ENCODE measurements at places on chromosomes 16 and 17.

DNA sequence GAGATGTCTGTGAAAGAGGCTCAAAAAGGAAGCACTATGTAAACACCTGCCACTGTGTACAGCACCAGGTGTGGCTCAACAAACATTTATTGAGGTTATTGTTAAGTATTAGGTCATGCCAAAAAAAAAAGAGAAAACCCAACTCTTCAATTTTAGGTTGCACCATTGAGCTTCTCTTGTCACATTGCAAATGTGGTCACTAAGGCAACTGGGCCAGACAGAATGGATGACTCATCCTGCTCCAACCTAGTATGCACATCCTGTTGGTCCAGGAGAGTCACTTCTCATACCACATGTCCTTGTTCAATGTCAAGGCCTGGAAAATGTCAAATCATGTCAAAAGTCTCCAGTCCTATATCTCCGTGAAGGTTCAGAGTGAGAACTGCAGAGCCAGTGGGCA lies 25.0 kb downstream of the HOXB1 start:
- DNase-seq = no peak

DNA sequence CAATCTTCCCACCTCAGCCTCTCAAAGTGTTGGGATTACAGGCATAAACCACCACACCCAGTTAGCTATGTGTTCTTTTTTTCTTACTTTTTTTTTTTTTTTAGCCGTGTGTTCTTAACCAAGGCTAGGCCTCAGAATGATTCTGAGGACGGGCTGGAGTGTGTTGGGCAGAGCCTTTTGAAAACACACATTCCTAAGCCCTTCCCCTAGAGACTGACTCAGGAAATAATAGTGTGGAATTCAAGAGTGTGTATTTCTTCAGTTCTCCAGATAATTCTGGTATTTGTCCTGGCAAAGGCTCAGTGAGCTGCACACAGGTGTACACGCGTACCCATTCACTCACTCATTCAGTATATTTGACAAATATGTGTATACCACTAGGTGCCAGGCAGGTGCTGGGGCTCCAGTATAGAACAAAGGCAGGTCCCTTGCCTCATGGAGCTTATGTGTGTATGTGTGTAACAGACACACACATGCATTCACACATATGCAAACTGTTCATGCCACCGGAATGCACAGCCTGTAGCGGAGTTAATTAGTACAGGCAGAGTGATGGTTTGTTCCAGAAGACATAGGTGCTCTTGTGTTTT lies 19.4 kb upstream of the NFATC3 start:
- DNase-seq = no peak

GRCh38 chr17:4206962-4207361 lies 56.8 kb downstream of the ANKFY1 start:
- no peak for DNase-seq

GRCh38 chr16:6643080-6643686 lies 689.5 kb upstream of the RBFOX1 start:
- DNase-seq = peak; percentile 35

GRCh38 chr17:34368196-34368945 lies 5.3 kb upstream of the CCL1 start:
- DNase-seq = no peak

- no peak for DNase-seq
Observed at GRCh38 chr17:56756536-56756935, 77.2 kb downstream of the C17orf67 start.

- no peak for DNase-seq
Observed at GRCh38 chr17:39871801-39872200, 3.8 kb downstream of the ZPBP2 start.

DNA sequence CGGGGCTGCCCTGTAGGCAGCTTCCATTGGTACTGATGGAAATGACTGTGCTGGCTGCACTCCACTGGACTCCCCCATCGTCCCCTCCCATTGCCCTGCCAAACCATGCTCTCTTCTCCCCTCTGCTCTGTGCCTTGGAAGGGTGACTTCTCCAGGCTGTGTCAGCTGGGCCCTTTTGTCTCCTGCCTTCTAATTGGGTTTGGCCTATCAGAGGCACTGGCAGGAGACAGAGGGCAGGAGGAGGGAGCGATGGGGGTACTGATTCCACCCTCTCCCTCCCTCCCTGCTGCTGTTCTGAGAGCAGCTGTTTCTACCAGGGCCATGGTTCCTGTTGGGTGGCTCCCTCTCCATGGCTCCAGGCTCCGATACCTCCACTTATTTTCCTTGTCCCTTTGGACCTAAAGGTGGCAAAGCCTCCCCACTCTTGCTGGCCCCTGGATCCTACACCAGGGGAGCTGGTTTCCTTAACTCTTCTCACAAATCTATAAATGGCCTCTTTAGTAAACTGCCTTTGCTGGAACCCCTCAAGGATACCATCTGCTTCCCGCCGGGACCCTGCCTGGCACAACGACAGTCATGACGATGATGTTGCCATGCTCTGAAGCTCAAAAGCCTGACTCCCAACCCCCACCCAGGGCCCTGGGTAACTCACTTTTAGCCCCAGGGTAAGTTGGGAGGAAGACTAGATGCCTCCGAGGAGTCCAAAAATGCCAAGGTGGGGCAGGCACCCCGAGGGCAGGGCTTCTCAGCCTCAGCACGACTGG lies 123.8 kb upstream of the RPL38 start:
- no peak for DNase-seq

Measured in iPS-NIHi11 (cell line).